Stimulated activated CD4-positive, alpha-beta T cell treated with anti-CD3 and anti-CD28 coated beads, Interleukin-4, amount 100 ng/mL, for 48 hours (primary cell): ENCODE measurements at places on chromosomes 6 and 20.

GRCh38 chr20:32395066-32395465 lies 36.9 kb downstream of the ASXL1 start:
- DNase-seq, result no peak

GRCh38 chr6:153511896-153512496 lies 380.9 kb upstream of the RGS17 start:
- DNase-seq, result no peak

DNA sequence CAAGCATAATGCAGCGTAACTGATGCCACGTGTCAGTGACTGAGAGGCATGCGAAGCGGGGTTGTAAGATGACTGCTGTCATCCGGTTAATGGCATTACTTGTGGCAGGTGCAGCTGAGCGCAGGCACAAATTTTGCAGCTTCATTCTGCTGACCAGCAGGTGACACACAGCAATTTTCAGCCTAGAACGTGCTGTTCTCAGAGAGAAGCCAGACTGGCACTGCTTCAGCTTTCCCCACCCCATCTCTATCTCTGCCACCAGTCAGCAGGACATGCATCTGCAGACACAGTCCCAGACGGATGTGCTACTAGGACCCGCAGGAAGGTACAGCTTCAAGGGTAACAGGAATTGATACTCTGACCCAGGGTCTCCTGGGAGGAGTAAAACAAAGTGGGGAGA lies 221.8 kb downstream of the KIF16B start:
- no peak for DNase-seq

DNA sequence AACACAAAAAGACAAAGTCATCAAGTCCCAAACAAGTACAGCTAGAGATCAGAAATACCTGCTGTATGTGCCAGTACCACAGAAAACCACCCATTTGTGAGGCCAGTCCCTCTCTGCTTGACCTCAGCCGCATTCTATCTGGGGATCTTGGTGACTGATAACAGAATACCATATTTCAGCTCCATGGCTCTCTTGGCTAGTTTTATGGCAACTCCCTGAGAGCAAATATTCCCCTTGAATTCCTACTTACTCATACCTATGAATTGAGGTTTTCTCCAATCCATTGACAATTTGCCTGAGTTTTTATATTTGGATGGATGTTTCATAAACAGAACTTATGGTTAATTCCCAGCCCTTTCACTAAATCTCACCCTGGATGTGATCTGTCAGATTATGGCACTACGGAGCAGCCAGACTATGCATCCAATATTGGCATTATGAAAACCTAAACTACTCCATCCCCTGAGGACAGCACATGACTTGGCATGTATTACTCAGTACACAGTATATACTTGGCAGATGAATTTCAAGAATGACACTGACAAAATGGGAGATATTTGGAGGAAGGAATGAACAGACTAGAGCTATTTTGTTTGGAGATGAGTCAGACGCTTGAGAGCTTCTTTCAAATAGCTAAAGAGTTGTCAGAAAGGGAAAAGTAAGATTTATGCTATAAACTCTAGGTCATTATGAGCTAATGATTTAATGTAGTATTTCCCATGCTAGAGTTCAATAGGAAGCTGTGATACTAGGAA lies 95.7 kb downstream of the PRDM1 start:
- DNase-seq, result no peak

GRCh38 chr6:1296542-1296941 lies 15.4 kb upstream of the FOXQ1 start:
- no peak for DNase-seq

- no peak for DNase-seq
Observed at GRCh38 chr6:157172231-157172701, 151.1 kb downstream of the TMEM242 start.

DNA sequence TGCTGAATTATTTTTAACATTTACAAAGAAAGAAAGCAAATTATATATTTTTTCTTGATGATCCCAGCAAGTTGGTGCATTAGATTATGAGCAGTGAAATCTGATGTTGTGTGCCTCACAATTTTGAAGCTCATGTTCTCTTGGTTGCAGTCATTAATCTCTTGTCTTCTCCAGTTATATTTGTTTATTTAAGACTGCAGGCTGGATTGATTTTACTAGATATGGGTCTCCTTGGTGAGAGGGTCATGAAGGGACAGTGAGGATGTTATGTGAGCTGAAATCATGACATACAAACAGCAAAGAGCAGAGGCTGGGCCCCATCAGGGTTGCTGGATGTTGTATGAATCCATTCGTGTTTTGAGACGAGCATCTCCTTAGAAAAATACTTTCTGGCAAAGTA lies 64.2 kb upstream of the AKIRIN2 start:
- no peak for DNase-seq

DNA sequence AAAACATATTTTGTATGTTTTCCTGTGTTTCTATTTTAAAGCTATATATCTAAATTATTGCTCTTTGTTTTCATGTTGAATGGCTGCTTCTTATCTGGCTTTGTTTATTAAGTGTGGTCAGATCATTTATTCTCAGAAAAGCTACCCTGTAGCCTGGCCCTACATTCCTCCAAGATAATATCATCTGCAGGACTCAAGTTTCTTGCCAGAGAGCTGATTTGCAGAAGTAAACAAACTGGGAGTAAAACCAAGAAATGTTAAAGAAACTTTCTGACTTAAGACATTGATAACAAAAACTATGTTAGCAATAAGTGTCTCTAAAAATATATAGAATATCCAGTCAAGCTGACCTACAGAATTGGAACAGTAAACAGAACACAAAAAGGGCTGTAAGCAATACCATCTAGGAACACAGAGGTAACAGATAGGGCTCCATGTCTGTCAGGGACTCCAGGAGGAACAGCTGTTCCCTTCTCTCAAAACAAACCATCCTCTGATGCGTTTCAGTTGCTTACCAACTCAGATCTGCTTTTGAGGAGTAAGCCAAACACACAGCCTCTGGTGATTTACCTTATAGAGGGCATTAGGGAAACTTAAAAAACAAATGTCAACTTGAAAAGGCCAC lies 17.5 kb upstream of the CEP85L start:
- DNase-seq, result no peak

GRCh38 chr6:41053041-41053440 lies at the start of gene APOBEC2:
Gene APOBEC2, plus strand, starts transcription at chr6:41053202. Its CDS starts 146 bp downstream, at chr6:41053348.
- no peak for DNase-seq

GRCh38 chr6:98687752-98688151 lies 146.6 kb upstream of the POU3F2 start:
- no peak for DNase-seq

GRCh38 chr6:73030257-73030656 lies 195.0 kb downstream of the KHDC1L start:
- no peak for DNase-seq

DNA sequence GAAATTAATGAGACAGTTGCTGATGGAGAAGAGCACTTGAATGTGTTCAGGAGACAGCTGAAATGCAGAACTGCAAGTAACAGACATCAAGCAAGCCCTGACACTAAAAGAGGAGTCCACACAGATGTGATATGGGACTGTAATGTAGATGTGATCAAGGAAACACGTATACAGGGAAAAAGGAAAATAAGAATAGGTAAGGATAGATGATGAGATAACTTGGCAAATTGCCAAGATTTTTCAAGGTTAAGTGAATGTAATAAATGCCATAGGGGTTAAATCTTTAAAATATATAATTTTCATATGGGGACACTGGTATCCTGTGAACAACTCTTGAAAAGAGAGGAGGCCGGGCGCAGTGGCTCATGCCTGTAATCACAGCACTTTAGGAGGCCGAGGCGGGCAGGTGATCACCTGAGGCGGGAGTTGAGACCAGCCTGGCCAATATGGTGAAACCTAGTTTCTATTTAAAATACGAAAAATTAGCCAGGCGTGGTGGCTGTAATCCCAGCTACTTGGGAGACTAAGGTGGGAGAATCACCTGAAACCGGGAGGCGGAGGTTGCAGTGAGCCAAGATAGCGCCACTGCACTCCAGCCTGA lies 7.2 kb upstream of the SNX14 start:
- no peak for DNase-seq

- no peak for DNase-seq
Observed at GRCh38 chr6:145349950-145350510, 385.3 kb downstream of the EPM2A start.

GRCh38 chr6:135176058-135176457 lies 5.0 kb upstream of the MYB start:
- no peak for DNase-seq

DNA sequence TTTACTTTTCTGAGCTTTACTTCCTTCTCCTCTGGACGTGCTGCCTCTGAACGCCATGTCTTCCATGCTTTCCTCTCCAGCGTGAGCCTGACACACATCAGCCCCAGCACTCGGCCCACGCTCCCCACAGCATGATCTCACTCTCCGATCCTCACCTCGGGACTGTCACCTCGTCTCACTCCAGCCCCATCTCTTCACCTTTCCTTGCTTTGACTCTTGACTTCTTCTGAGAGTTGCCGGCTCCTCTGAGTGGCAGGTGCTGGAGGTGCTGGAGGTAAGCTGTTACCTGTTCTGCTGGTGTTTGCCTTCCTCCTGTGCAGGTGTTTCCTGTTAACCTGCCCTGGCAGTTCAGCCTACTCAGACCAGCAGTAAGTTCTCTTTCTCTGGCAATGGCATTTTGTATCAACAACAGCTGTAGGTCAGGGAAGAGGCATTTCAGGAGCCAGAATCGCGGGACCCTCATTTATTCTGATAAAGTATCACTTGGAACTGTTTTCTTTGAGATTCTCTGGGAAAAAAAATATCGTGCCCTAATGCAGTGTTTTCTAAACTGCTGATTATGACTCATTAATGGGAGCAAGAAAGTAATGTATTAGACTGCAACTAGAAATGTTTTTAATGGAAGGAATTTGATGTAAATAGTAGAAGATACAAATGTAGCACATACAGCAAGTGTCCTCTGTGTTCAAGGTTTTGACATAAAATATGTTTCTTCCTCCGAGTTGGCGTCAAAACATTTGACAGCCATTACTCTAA lies 106.5 kb downstream of the ARID1B start:
- DNase-seq, result no peak

- no peak for DNase-seq
Observed at GRCh38 chr6:162750776-162751175, 23.0 kb downstream of the PACRG start.

DNA sequence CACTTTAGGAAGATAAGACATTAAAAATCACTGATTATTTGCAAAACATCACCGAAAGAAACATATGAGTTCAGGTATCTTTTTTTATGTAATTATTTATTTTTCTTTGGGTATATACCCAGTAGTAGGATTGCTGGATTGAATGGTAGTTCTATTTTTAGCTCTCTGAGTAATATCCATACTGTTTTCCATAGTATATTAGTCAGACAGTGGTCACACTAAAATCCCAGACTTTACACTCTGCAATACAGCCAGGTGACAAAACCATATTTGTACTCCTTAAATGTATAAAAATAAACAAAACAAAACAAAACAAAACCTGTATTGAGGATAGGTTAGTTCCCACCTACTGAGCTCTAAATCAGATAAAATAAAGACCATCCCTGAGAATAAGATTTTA lies 1024.3 kb upstream of the EYS start:
- DNase-seq, result no peak

DNA sequence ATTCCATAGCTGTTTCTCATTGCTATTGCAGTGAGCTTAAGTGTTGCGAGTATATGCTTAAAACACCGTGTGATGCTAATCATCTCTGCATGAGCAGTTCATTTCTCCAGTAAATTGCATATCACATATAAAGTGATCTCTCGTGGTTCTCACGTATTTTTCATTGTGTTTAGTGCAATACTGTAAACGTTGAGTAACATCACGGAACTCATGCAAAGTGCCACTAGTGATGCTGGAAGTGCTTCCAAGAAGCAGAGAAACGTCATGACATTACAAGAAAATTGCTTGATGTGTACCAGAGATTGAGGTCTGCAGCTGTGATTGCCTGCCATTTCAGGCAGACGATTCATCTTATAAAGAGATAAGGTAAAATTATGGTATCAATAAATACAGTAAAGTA lies 830.4 kb downstream of the GRIK2 start:
- DNase-seq, result no peak

DNA sequence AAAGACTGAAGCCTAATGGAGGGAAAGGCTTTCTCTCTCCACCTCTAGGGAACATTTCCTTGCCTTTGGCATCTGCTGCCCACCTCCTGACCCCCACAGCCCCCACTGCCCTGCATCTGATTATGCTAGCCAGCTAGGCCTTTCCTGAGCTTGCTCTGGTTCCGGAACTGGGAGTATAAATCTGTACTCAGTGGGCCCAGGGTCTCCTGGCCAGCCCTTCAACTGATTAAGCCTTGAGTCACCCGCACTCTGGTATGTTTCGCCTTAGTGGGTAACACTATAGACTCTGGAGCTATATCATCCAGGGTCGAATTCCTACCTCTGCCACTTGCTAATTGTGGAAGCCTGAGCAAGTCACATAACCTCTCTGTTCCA lies 45.6 kb upstream of the RIPOR2 start:
- no peak for DNase-seq

DNA sequence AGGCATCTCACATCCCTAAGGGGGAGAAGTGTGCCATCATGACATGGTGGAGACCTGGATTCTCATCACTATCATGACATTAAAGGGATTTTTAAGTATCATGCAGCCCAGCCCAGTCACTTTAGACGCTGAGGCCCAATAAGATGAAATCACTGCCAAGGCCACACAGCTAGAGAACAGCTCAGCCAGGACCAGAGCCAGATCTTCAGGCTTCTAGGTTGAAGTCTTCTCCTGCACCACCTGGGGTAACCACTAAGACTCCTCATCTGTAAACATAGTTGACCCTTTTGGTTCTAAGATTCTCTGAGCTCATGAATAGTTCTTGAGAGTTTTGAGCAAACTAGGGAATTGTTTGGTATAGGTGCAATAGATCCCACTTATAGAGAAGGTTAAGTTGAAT lies 125.1 kb downstream of the TCP11 start:
- DNase-seq, result no peak

DNA sequence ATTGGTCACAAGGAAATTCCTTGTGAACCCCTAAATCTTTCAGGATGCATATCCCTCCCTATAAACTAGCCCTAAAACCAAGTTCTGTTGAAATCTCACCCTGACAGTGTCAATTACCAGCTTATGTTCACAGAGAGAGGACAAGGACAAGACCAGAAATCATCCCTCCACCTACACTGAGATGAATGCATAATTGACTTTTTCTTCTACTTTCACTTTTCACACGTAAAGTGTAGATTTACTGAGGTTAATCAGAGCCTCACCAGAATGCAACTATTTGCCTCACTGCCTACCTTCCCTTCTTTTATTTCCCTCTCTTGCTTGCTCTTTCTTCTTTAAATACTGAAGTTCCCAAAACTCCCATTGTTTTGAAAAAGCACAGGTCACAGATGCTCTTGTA lies 15.3 kb upstream of the NKAIN2 start:
- DNase-seq, result no peak
